RWPE1 (cell line): ENCODE measurements at places on chromosomes 3 and 15.

GRCh38 chr15:60326824-60327654, 70.7 kb downstream of the ANXA2 start:
- DNase-seq: peak; percentile 45

GRCh38 chr15:44084770-44085169, 110.3 kb downstream of the FRMD5 start:
- no peak for DNase-seq

DNA sequence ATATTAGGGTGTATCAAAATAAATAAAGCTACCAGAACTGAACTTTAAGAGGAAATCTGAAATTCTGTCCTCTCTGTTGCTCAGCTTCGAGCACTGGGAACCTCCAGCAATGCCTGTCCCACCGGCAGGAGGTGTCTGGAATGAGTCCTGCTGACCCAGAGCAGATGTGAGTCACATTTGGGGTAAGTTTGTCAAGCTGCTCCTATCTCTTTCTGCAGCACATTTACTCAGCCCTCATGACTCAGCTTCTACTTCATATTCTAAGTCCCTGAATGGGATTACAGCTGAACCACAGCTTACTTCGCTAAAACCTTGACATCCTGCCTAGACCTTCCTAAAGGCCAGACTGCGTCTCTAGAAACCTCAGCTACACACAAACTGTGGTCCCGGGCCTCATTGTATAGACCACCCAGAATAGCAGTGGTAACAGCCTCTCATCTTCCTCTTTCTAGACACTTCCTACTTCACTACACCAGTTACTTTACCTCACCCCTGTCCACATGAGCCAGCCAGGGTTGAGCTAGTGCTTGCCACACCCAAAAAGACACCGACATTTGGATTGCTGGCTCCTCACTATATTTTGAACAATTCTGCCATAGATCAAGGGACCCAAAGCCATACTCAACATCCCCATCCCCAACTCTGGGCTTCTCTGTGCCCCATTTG, 109.6 kb upstream of the TMCO5A start:
- DNase-seq: peak; percentile 83

- DNase-seq: peak; percentile 79
These were observed 17.5 kb upstream of the HACD2 start for GRCh38 chr3:123602325-123602724.

DNA sequence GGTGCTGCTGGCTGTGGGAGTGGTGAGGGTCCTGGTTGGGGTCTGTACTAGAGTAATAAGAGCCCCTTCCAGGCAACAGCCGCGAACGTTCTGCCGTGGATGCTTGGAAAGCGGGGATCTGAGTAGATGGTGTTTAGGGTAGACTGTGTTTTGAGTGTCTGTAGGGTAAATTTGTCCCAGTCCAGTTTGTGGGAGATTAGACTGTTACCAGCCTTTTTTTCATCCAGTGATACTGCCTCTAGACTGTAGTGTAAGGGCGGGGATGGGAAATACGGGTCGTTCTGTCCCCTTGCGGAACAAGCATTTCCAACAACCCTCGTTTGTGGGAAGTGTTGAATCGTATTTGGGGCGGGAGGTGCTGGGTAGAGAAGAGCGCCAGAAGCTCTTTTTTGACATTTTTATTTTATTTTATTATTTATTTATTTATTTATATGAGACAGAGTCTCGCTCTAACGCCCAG, 424 bp downstream of the HAUS2 start:
- peak; percentile 44 for DNase-seq

DNA sequence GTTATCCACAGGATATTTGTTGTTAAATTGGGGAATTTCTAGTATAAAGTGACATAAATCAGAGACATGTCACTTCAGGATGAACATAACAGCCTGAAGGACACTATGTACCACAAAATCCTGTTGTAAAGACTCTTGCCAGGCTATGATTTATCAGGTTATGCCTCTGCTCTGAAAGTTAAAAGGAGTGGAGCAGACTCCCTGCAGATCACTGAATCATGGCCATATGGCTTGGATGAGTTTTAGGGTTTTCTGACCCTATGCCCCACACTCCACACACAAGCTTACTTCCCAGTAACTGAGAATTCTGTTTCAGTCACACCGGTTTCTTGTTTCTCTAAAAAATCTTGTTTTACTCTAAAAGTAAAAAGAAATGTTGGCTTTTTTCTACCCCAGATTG, 869.4 kb downstream of the NAALADL2 start:
- DNase-seq: no peak

DNA sequence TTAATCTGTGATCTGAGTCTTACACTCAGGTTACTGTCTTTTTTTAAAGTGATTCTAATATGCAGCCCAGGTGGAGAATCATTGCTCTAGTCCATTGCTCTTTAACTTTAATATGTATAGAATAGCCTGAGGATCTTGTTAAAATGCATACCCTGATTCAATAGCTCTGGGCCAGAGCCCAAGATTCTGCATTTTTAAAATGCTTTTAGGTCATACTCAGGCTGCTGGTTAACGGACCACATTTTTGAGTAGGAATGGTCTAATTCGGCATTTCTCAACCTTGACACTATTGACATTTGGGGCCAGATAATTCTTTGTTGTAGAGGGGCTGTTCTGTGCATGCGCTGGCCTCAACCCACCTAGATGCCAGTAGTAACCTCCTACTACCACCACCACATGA, 20.9 kb upstream of the FSTL1 start:
- no peak for DNase-seq

DNA sequence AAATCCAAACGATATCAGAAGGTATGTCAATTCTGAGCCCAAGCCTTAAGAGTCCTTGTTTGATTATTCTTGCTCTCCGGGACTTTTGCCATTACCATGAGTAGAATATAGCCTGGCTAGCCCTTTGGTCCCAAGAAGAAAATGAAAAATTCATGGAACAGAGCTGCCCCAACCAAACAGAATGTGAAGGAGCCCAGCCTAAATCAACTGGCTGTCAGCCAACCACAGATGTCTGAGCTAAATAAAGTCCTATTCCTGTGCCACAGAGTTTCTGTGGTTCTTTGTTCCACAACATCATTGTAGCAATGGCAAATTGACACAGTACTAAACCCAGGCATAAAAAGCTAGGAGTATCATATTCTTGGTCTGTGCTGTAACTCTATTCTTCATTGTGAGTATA, 185.2 kb downstream of the CPNE4 start:
- DNase-seq: no peak

DNA sequence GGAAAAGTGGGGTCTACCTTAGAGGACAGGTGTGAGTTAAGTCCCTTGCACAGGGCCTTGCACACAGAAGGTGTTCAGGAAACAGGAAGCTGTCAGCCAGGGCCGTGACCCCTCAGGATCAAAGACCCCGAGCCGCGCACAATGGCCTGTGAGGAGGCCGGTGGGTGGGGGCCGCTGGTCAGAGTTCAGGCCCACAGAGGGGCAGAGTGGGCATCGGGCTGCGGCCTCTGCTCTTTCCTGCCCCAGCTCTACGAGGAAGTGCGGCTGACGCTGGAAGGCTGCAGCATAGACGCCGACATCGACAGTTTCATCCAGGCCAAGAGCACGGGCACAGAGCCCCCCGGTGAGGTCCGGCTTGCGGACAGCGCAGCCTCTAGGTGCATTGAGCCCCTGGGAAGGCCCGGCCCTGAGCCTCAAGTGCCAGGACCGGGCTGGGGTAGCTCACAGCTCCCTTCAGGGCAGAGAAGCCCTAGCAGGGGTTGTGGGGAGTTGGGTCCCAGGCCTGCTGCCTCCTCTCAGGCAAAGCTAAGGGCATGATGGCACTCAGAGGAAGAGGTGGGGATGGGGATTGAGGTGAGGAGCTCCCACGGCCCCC, 37.2 kb downstream of the PSTPIP1 start:
- no peak for DNase-seq

DNA sequence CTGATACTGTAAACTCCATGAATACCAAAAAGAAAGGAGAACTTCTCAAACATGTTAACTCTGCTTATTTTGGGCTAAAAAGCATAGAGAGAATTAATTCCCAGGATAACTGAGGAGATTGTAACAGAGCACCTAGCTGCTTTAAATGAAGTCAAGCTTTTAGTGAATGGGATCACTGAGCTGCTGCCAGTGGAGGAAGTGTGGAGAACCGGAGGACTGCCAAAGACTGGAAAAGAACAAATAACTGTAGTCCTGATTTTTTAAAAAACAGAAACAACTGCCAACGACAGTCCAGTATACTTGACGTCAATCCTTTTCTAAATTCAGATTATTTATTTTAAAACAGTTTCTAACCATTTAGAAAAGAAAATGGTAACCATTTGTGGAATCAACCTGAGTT, 3.3 kb downstream of the C3orf70 start:
- DNase-seq: no peak

DNA sequence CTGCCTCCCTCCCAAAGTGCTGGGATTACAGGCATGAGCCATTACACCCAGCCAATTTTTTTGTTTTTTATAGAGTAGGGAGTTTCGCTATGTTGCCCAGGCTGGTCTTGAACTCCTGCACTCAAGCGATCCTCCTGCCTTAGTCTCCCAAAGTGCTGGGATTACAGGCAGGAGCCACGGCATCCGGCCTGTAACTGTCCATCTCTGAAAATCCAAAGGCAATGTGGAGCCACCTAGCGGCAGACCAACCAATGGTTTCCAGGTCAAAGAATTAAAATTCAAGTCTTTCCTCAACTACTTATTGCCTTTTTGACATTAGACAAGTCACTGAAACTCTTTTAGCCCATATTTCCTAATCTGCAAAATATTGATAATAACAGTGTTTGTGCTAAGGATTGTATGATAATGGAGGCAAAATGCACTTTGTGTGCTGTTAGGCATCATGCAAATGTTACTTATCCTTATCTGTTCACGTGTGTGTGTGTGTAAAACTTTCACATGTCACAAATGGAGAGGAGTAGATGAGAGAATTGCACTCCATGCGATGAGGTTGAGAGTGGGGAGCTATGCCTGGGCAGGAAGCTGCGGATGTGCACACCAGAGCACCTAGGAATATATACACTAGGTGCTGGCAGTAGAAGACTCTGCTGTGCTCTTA, 48.7 kb downstream of the COL8A1 start:
- peak; percentile 54 for DNase-seq

DNA sequence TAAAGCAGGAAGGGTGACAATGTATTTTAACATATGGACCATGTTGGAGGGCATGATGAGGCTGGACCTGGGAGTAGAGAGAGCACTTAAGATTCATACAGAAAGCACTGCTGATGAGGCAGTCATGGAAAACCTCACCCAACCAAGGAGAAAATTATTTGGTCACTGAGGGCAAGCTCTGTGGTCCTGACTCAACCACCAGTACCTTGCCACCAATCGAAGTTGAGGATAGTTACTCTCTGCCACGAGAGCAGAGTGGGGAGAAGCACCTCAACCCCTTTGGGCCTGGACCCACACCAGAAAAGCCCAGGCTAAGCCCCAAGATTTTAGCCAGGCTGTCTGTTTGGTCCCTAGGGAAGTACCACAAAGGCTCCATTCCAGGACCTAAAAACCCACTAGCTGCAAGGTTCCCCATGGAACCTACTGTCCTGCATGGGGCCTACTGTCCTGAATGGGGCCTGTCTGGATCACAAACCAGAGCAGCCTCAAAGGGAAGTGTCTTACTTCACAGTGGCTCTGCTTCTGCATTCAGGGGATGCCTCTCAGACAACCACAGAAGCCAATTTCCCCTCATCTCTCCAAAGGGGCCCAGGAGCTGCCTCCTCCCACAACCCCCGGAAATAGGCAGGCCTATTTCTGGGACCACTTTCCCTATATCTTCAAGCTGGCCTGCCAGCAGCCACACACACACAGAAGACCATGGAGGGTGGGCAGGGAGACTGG, 4.2 kb downstream of the CCDC71 start:
- DNase-seq: no peak

DNA sequence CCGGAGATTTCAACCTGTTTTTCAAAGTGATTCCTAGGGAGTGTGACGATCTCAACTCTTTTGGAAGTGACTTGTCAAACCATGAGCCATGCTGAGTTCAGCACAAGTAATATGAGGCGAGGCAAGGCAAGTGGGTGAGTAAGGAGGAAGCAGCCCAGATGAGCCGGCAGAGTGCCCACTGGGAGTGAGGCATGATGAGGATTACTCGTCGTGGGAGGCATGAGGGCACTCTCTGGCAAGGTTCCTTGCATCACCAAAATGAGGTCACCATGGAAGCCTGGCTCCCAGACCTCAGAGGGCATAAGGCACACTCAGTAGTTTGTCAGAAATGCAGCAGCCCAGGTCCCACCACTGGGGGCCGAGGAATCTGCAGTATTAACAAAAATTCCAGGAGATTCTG, 636.1 kb downstream of the MAGI1 start:
- DNase-seq: peak; percentile 45

GRCh38 chr15:90942354-90943120, 7.5 kb downstream of the UNC45A start:
- DNase-seq: no peak

DNA sequence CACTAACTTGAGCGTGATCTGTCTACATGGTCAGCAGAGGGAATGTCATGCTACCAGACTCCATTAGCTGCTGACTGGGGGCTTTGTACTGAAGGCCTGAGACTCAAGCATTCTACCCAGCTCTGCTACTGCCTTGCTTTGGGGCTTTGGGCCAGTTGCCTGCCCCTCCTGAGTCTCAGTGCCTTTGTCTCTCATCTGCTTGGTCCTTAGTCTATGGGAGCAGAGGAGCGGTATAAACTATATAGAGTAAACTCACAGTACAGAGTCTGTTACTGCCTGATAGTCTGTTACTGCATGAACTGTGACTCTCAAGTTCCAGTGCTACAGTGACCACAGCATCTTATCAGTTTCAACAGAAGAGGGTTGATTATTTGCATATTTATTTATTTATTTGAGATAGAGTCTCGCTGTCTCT, 38.5 kb upstream of the C15orf39 start:
- no peak for DNase-seq

DNA sequence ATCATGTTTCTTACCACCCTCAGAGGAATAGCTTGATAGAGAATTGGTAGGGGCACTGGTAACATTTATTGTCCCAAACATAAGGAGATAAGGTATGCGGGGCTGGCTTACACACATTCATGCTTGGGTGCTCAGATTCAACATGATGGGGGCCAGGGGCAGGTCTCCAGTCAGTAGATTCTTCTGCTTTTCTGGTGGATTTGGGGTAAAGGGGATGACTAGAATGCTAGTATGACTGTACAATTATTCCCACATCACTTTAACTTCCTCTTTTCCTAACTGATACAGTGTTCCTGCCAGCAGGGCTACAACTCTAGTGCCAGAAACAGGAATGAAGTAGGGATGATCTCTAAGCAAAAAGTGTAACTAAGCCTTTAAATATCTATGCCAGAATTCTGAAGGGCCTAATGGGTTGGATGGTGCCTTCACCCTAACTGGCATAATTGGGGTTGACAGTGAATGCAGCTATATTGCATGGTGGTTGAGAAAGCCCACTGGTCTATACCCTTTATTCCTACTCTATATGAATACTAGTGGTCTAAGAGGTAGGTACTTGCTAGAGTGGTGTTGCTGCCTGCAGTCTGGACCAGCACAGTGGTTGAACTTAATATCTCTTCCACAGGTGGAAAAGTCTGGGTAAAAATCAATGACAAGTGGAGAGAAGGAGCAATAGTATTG, 117.4 kb downstream of the IL12A start:
- no peak for DNase-seq

GRCh38 chr15:30030345-30030744, 52.4 kb upstream of the GOLGA8J start:
- no peak for DNase-seq

- DNase-seq: no peak
These were observed 198.2 kb upstream of the TMC3 start for GRCh38 chr15:81572190-81572589.

- DNase-seq: no peak
These were observed 11.2 kb downstream of the SH2D7 start for GRCh38 chr15:78103406-78104118.
